ENCODE measurements at places on chromosomes 2 and 18.
A peak's percentile ranks its signal among the peaks of the same experiment; 100 is the strongest.

DNA sequence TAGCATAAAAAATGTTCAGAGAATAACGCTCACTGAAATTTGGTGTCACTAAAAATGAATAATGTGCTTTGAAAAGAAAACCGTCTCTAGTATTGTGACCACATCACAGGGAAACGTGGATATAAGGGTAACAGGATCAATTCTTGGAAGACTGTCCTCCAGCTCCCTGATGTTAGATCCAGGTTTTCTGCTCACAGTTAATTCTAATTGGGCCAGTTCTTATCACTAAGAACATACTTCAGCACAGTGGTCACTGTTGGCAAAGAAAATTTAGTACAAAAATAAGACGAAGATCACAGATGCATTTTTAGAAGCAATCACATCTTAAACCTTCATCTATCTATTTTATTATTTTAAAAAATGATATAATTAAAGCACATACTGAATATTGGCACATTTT lies 57.0 kb upstream of the CD226 start:
- no peak for DNase-seq

DNA sequence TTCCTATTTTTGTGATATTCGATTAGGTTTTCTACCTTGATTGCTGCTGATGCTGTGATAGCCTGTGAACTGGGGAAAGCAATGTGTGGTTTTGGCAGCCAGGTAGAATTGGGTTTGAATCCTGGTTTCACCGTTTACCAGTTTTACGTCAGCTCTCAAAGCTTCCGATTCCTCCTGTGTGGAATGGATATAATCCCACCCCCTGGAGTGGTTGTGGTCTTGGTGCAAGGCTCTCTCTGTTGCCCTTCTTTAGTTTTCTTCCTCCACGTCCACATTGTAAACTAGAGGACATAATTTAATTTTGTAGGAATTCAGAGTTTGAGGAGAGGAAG lies 45.0 kb downstream of the PHLPP1 start:
- DNase-seq: no peak

DNA sequence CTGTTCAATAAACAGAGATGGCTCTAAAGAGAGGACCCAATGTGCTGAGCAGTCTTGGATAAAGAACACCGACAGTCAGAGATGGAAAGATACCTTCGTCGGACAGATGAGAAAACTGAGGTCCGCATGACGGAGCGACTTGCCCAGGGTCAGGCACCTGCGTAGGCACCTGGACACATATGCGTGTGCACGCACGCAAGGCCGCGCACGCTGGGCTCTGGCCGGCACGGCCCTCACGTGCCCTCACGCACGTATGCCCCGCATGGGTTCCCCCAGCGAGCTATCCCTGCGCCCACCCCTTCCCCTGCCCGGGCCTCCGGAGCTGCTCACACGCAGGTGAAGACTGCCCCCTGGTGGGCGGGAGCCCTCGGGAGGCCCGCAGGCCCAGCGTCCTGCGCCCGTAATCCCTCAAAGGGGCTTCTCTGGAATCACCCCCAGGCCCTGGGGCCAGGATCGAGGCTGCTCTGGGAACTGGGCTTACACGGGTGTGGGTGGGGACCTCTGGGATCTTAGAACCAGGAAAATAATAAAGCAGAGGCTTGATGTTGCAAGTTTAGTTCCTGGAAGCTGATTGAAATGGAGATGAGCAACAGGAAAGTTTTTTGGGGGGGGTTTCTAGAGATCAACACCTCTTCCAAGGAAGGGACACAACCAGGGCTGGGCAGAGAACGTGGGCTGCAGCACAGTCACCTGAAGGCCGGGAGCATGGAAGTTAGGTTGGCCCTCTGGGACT lies 246.3 kb downstream of the TNS1 start:
- peak; percentile 47 for DNase-seq

DNA sequence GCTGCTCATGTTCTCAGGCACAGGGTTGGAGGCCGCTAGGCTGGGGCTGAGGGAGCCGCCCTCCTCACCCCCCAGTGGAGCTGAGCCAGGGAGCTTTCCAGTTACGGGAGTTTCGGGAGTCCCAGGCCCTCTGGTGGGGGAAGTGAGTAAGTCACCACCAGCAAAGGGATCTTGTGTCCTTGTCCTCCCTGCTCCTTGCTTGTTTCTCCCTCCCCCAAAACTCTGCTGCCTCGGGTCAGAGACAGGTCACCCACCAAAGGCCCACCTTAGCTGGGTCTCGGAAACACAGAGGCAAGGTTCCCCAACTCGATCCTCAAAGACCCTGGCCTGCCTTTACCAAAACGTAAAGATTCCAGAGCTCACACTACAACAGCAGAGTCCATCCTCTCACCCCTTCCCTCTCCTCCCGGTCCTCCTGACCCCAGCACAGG lies 60.5 kb upstream of the POMC start:
- peak; percentile 37 for DNase-seq

DNA sequence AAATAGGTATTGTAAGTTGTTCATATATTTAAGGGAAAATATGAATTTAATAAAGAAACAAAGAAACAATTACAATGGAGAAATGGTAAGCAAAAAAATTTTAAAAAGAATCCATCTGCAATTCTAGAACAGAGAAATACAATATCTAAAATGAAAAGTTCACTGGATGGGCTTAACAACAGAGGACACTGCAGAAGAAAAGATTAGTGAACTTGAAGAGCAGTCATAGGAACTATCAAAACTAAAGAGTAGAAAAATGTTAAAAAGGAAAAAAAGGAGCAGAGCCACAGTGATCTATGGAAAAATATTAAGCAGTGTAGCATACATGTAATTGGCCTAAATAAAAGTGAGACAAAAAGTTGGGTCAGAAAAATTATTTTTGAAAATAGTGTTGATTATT lies 83.5 kb downstream of the ALK start:
- no peak for DNase-seq

DNA sequence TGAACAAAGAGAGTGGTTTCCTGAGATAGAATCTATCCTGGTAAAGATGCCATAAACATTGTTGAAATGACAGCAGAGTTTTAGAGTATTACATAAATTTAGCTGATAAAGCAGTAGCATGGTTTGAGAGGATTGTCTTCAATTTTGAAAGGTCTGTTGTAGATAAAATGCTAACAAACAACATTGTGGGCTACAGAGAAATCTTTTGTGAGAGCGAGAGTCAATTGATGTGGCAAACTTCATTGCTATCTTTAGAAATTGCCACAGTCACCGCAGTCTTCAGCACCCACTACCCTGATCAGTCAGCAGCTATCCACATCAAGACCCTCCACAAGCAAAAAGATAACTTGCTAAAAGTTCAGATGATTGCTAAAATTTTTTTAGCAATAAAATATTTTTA lies 17.5 kb downstream of the VRK2 start:
- no peak for DNase-seq

- no peak for DNase-seq
Observed at GRCh38 chr18:9616049-9616448, 1.7 kb upstream of the PPP4R1 start.

GRCh38 chr18:73482901-73483300 lies 615.1 kb upstream of the NETO1 start:
- DNase-seq: no peak

GRCh38 chr2:128710729-128711128 lies 392.1 kb upstream of the HS6ST1 start:
- no peak for DNase-seq

DNA sequence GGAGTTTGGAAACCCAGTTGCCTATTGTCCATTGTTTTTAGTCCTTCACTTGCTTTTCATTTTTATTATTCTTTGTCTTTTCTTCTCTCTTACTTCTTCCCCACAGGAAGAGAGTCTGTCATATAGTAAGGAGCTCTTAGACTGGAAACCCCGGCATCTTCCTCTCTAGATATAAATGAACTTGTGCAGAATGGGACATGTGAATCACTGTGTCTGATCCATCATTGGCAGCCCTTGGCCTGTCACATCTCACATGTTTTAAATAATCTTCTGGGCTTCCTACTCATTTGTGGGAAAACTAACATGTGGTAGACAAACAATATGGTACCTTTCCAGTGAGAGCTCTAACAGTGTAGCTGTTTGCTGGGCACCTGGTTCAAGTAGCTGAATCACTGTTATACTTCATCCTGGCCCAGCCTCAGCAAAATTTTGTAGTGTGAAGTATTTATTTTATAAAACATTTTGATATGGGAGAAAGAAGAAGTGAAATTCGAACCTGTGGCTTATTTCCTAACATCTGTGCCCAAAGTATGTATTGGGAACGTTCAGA lies 112.8 kb downstream of the PHLPP1 start:
- no peak for DNase-seq

DNA sequence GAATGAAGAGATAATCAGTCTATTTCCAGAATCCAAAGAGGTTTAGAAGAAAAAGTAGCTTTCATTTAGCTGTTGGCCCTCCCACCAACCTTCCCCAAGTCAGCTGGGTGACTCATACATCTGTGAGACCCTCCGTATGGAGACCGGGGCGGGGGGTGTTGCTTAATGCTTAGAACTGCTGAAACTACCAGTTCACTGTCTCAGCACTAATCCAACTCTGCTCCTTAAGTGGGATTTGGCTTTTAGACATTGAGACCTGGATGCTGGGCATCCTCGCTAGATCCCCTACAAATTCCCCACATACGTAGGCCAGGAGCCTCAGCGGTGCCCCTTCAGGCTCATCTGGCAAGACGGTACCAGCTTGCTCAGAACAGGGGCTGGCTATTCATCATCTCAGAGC lies at the start of gene SAG:
TSS of gene SAG (plus strand) at position 252 of the 400 bp plus-strand sequence. CDS start 1,374 bp downstream, outside the sequence.
- no peak for DNase-seq

GRCh38 chr2:3611589-3611988 lies 16.7 kb downstream of the COLEC11 start:
- no peak for DNase-seq

- peak; percentile 59 for DNase-seq
Observed at GRCh38 chr2:112182581-112183034, 44.4 kb downstream of the FBLN7 start.

DNA sequence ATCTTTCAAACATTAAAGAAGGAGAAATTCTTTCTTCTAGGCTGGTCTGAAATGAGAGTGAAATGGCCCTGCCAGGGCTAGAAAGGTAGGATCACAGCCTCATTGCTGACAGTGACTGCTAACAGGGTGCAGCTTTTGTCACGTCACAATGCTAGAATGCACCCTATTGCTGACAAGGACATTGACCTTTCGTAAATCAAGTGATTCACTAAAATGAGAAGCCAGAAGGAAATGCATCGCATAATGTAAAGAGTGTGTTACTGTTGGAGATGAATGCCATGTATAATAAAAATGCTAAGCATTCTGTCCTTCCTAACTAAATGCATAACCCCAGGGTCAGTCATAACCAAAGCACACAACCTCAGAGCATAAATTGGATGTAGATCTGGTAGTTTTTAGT lies 732.9 kb downstream of the TDRD15 start:
- no peak for DNase-seq

Data from CD4-positive, alpha-beta T cell treated with Interleukin-2 at 100 ng/mL for 4 hours (primary cell).